HCEC 1CT (cell line): ENCODE measurements at places on chromosomes 4 and X.

- peak; percentile 29 for DNase-seq
These were observed 52.4 kb upstream of the GUCY1A1 start for GRCh38 chr4:155614111-155614762.

DNA sequence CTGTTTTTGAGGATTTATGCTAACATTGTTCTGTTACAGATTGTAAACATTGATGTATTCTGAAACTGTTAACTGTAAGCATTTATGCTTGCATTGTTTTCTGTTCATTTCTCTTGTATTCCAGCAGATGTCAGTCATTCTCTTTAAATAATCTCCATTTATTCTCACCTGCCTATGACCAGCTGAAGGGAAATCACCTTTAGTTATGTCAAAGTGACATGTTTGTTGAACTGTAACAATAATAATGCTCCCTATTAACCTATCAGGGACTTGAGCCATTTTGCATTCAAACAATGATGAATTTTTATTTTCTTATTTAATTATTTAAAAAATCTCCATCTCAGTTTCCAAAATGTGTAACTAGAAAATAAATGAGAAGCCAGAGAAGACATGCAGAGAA, 58.0 kb downstream of the SPCS3 start:
- peak; percentile 46 for DNase-seq

- no peak for DNase-seq
These were observed 8.9 kb downstream of the TCEANC start for GRCh38 chrX:13661735-13662288.

DNA sequence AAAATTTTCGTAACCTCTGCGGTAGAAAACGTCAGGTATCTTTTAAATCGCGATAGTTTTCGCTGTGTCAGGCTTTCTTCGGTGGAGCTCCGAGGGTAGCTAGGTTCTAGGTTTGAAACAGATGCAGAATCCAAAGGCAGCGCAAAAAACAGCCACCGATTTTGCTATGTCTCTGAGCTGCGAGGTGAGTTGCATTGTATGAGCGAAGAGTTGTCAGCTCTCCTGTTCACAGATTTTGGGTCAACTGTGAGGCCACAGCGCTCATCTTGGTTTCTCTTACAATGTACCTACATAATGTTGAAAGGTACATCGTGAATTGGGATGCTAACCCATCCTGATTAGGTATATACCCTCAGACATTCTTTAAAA, 486 bp downstream of the CLCN3 start:
- DNase-seq, result no peak

DNA sequence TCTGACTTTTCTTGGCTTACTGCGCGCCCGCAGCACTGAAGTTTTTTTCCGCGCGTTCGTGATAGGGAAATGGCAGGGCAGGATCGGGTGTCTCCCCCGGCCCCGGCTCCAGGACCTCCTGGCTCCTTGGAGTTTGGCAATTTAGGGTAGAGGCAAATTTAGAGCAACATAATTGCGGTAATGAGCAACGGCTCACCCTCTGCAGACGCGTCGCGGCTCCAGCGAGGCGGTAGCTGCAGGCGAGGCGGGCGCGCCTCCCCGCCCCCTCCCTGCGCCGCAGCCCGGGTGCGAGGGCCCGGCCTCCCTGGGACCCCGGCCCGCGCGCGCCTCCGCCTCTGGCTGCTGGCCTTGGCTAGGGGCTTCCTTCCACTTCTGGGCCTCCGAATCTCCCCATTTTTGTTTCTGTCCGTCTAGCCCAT, 6.2 kb downstream of the MSX1 start:
- DNase-seq, result no peak

DNA sequence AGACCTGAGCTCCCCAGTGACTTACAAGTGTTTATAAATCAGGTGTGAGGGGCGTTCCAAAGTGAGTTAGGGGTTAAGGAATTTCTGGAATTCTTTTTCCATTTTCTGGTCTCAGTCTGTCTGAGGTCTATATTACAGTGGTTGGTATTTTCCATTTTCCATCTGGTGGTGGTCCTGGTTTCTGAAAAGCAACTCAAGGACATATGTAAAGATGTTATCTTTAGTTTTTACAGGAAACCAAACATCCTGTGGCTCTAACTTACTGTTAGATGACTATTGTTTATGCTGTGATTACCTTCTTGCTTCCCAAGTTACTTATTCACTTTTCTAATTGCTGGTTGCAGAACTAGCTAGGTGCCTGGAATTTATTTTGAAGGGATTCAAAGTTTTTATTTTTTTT, 53.5 kb upstream of the IL21 start:
- no peak for DNase-seq

DNA sequence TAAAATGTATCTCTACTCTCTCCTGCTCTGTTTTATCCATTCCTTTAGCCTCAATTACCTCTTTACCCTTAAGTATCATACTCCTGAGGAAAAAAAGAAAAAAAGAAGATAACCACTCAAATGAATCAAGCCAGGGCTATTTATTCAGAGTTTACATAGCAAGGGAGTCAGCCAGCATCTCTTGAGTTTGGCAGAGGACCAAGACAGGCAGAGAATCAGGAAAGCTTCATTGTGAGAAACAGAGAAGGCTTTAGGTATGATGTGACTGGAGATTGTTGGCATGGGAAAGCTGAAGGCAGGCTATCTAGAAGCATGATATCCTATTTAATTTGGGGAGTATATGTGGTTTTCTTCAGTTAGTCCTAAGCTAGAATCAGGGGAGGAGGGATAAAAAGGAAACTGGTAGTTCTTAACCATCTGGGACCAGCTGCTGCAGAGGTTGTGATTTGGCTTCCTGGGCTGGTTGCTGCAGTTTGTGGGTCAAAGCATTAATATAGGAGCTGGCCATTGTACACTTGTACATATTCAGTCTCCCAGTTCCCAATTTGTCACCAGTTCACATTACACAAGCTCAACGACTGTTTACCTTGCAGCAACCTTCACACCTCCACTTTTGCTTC, 11.2 kb downstream of the APELA start:
- DNase-seq, result no peak

DNA sequence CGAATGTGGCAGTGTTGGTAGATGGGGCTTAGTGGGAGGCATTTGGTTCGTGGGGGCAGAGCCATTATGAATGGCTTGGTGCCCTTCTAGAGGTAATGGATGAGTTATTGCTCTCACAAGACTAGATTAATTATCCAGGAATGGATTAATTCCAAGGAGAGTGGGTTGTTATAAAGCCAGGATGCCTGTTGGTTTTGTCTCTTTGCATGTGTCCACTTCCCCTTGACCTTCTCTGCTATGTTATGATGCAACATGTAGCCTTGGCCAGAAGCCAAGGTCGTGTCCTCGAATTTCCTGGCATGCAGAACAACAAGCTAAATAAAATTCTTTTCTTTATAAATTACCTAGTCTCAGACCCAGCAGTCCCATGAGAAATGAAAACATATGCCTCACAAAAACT, 111.2 kb upstream of the PLS3 start:
- DNase-seq, result peak; percentile 9

- DNase-seq, result no peak
These were observed 20.7 kb upstream of the SLC25A31 start for GRCh38 chr4:127709456-127709855.

- DNase-seq, result no peak
These were observed 8.3 kb upstream of the SLC10A6 start for GRCh38 chr4:86857341-86858052.

DNA sequence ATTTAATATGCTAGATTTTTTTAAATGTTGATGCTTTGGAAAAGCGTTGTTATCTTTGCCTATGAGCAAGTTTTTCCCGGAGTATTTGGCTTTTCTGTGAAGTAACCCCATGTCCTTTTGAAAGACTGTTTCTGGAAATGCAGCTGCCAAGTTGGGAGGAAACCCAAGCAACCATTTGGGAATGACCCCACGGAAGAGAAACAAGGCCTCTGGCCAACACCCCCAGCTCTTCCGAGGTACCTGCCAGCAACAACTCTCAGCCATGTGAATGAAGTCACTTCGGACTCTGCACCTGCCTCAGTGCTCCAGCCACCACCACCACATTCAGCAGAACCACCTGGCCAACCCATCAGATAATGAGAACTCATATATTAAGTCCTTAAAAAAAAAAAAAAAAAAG, 36.2 kb upstream of the DHRSX start:
- no peak for DNase-seq

GRCh38 chr4:57668621-57669020, 558.4 kb upstream of the IGFBP7 start:
- DNase-seq, result no peak

- DNase-seq, result no peak
These were observed 36.7 kb downstream of the PCDH18 start for GRCh38 chr4:137495578-137495977.

- DNase-seq, result no peak
These were observed 108.2 kb upstream of the GIMD1 start for GRCh38 chr4:106476741-106477140.

DNA sequence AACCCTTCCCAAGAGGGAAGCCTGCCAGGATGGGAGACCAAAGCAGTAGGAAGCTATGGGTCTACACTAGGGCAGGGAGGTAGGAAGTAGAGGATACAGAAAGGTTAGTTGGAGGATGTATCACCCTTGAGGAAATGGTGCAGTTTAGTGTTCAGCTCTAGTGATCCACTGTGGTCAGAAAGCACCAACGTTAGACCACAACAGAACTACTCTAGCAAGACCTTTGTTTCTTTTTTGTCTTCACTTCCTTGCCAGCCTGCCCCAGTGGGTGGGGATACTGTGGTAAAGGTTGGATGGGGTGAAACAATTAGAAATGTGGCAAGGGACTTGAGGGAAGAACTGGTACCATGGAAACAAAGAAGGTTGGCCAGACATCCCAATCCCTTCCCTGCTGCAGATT, 83.3 kb downstream of the DDIT4L start:
- no peak for DNase-seq

DNA sequence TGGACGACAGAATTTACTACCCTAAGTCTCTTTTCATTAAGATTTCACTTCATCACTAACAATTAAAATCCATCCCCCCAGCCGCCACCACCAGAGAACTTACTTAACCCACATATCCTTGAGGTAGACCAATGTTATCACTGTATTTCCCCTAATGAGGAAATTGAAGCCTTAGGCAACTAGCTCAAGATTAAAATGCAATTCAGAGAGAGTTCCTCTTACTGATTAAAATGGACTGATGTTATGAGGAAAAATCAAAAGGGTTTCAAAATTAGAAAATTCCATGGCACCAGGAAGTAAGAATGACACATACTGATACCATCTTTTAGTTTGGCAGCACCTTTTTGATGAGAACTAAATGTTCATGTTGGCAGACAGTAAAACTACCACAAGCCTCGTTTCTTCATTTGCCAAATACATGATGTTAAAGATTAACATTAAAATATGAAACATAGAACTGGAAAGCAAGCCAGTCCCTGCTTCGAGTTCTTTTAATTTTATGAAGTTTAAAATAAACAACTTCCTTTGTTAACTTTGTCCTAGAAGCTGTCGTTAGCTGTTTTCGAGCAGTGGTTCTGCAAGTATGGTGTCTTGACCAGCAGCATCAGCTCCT, 69.3 kb upstream of the CCDC160 start:
- no peak for DNase-seq

DNA sequence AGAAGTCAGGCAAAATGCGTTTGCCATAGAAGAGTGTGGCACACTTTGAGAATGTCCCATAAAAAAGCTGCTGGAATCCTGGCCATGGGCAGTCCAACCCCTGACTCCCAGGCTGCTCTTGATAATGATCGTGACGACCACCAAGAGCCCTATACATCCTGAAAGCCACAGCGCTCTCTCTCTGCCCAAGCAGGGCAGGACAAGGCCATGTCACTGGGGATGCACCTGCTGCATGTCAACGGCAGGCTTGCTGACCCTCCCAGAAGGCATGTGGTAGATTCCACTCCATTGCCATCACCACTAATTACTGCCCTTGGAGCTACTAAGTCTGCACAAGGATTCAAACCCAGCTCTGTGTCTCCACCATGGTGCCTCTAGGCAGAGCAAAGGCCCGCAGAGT, 144.5 kb downstream of the EVC2 start:
- DNase-seq, result no peak

- DNase-seq, result no peak
These were observed 531.5 kb downstream of the ANKRD50 start for GRCh38 chr4:124181039-124181438.

GRCh38 chrX:23118890-23119527, 119.2 kb downstream of the DDX53 start:
- no peak for DNase-seq

DNA sequence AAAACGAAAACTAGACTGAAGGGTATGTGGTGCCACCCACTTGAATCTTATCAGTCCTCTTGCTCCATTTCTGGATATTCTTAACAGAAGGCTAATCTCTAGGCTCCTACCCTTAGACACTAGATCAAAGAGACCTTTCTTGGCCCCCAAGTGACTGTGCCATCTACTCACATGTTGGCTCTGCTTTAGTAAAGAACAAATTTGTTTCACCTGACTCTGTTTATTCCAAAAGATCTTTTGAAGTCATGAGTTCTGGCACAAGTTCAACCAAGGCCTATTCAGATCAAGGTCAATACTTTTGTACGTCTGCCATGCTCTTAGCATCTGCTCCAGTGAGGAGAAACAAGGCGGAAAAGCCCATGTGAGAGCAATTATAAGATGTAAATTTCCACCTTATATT, 37.3 kb downstream of the MAGEB17 start:
- DNase-seq, result peak; percentile 0

- no peak for DNase-seq
These were observed 48.7 kb downstream of the UCHL1 start for GRCh38 chr4:41305476-41305875.

GRCh38 chrX:70998411-70999027, 67.6 kb upstream of the SLC7A3 start:
- peak; percentile 1 for DNase-seq

DNA sequence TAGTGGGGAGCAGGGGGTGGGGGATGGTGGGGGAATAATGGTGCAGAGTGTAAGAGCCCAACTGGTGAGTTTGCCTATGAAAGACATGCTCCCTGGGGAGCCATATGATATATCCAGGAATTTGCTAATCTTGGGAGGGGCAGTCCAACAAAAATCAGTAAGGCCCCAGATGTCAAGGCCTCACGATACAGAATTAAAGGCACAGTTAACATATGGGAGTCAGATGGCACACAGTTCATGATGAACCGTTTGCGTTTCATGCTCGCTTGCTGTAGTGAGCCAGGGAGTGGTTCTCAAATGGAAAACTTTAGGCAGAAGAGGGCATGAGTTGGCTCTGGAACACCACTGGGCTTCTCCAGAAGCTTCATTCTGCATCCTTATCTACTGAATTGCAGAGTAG, 33.9 kb upstream of the VCX2 start:
- DNase-seq, result no peak

- DNase-seq, result no peak
These were observed 299.1 kb upstream of the BMP3 start for GRCh38 chr4:80731436-80731835.

DNA sequence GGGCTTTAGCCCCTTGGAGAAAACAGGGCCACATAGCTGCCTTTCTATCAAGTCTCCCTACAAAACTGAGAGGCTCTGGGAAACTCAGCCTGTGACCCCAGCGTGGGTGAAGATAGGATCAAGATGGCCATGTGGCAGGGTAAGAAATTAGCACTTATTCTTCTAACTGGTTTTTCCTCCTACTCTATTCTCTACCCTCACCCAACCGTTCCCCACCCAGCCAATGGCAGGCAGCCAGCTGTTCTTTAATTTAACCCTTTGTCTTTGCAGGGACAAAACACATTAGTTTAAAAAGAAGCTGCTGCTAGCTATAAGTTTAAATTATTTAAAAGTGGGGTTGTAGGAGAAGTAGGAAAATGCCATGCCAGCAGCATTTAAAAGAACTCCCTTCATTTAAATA, 2.8 kb downstream of the CLCN5 start:
- no peak for DNase-seq

- no peak for DNase-seq
These were observed 879.1 kb downstream of the ARAP2 start for GRCh38 chr4:35365186-35365585.
